Omental fat pad (tissue), 4 donors: ENCODE measurements at places on chromosomes 12 and 14.
A peak's percentile ranks its signal among the peaks of the same experiment; 100 is the strongest.

DNA sequence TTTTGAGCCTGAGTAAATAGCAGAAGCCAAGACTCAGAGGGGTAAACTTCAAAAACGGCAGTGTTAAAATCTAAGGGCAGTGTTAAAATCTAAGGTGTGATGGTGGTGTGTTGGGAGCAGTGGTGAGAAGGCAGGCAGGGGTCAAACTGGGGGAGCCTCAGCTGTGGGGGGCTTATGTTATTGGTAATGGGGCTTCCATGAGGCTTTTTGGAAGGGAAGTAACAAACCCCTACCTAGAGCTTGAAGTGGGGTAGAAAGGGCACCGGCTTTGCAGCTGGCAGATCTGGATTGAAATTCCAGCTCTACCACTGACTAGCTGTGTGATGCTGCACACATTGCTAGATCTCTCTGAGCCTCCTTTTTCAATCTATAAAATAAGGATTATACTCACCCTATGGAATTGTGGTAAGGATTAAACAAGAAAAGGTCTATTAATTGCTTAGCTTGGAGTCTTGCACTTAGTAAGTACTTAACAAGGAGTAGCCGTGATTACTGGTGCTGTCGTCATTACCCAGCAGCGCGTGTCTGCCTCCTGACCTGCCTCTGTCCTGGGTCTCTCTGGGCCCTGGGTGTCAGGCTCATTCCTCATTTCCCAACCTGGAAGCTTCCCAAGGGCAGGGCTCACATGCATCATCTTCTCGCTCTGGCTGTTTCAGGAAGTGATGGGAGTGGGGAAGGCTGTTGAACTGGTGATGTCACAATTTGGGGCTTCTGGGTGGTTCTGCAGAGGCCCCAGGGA lies 18.5 kb upstream of the KRT80 start:
- DNase-seq = peak; percentile 67

DNA sequence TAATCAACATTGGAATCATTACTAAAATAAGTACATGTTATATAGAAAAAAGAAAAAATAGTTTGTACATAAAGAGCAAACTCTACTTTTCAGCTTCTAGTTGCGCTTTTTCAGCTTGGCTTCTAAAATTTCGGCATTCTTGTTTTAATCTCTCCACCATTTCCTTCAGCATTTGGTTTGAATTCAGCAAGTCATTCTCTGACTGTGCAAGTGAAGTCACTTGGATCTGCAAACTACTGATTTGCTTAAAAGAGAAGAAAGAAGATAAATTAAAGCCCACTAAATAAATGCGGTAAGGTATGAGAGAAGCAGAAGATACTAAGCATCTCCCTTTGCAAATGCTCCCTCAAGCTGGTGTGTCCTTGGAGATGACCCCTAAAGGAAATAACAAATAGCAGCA lies 126.3 kb downstream of the CEP83 start:
- no peak for DNase-seq

DNA sequence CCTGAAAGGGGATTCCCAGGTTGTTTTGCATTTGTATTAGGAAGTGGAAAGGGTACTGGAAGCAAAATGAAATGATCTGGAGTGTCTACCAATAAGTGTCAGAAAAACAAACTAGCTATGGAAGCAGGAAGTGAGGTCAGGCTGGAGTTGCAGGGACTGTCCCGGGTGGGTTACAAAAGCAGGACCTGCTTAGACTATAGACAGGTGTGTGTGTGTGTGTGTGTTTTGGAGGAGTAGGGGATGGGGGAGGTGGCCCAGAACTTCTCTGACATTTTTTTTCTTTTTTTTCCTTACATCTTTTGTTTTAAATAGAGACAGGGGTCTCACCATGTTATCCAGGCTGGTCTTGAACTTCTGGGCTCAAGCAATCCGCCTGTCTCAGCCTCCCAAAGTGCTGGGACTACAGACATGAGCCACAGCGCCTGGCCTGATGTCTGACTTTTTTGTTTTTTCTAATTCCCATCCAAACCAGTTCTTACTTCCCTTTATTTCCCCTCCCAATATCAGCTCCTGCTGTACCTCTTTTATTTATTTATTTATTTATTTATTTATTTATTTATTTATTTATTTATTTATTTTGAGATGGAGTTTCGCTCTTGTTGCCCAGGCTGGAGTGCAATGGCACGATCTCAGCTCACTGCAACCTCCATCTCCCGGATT lies 512 bp upstream of the RND1 start:
- DNase-seq = no peak

DNA sequence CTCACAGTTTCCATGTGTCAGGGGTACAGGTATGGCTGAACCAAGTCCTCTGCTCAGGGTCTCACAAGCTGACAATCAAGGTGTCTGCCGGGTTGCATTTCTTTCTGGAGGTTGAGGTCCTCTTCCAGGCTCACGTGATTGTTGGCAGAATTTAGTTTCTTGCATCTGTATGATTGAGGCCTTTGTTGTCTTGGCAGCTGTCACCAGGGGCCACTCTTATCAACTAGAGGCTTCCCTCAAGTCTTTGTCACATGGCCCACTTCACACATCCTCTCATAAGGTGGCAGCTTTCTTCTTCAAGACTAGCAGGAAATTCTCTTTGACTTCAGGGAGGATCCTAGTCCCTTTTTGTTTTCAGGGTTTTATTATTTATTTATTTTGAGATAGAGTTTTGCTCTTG lies 46.0 kb upstream of the FOS start:
- DNase-seq = no peak

GRCh38 chr12:77352946-77353345 lies 287.6 kb upstream of the E2F7 start:
- DNase-seq = no peak

DNA sequence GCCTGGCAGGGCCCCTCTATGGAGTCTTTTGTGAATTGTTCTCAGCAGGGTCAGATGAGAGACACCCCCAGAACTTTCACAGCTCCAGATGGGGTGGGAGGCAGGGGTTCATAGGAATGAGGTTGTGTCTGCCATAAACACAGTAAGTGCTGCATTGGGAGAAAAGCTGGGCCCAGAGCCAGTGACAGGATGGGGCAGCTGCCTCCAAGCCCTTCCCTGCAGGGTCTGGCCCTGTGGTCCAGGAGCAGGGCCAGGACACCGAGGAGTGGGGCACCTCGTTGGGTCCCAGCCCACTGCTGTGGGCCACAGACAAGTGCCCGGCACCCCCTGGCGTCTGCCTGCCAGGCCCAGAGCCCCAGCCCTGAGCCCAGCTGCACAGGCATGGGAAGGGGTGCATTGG lies 13.3 kb downstream of the INF2 start:
- no peak for DNase-seq

DNA sequence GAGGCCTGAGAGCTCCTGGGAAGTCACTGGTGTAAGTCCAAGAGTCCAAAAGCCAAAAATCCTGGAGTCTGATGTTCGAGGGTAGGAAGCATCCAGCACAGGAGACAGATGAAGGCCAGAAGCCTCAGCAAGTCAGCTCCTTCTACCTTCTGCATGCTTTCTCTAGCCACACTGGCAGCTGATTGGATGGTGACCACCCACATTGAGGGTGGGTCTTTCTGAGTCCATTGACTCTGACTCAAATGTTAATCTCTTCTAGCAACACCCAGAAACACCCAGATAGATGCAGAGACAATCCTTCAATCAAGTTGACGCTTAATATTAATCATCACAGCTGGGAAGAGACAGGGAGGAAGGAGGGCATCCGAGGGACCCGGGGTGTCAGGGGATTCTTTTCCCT lies 305.8 kb downstream of the AACS start:
- DNase-seq = no peak

DNA sequence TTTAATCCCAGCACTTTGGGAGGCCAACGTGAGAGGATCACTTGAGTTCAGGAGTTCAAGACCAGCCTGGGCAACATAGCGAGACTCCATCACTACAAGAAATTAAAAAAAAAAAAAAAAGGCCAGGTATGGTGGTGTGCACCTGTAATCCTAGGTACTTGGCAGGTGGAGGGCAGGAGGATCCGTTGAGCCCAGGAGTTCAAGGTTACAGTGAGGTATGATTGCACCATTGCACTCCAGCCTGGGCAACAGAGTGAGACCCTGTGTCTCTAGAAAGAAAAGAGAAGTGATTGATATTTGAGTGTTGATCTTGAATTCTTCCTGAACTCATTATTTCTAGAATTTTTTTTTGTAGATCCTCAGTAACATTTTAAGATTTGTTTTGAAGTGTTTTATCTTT lies 59.4 kb downstream of the ADIPOR2 start:
- no peak for DNase-seq

DNA sequence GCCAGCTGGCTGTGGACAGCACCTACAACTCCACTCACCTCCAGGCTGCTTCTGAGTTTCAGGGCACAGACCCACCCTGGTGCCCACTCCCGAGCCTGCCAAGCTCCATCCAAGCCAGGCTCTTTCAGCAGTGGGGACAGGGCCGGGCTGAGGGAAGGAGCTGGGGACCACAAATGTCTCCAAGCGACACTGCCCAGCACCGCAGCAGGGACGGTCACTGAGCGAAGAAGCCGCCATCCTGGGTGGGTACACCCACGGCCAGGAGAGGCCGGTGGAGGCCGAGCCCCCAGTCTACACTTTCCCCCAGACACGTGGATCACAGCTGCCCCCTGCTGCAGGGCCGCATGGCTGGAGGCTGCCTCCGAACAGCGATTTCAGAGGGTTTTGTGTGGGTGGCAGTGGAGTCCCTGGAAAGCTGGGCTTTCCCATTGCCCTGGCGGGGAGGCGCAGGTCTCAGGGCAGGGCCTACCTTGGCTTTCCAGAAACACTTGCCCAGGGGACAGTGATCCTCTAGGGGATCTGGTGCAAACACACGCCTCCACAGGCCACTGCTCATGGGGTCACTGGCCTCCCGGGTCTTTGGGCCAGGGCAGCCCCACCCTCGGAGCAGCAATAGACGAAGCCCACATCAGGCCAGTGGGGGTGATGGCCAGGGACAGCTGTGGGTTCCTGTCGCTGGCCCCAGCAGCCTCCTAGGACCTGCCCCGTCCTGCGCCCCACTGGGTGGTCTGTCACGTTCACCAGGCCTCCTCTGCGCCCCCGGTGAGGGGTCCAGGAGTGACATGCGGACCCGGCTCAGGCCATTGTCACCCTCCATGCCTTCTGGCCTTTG lies 1.2 kb upstream of the GPR132 start:
- no peak for DNase-seq

GRCh38 chr12:129771238-129771637 lies 132.6 kb downstream of the TMEM132D start:
- DNase-seq = no peak
